Stimulated activated CD4-positive, alpha-beta T cell treated with anti-CD3 and anti-CD28 coated beads, Interleukin-15, amount 100 ng/mL, for 48 hours (primary cell): ENCODE measurements at places on chromosomes 16 and 17.

GRCh38 chr16:11236461-11237254, 19.3 kb downstream of the SOCS1 start:
- DNase-seq: no peak

GRCh38 chr17:75468291-75468754, 11.9 kb downstream of the TMEM94 start:
- no peak for DNase-seq

DNA sequence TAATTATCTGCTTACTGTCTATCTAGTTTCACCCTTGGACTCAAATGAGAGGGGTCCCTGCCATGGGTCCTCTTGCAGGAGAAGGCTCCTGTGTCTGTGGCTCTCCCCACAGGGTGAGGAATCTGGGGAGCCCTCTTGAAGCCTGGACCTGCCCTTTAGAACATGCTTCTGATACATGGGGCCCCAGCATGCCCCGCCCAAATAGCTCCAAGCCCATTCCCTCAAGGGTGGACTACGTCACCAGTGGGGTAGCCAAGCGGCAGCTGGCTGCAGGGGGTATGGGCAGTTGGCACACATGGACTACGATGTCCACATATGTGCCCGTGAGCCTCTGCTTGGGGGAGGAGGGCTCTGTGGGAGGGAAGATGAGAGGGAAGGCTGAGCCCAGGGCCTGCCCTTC, 39.3 kb downstream of the ARHGAP27 start:
- no peak for DNase-seq

DNA sequence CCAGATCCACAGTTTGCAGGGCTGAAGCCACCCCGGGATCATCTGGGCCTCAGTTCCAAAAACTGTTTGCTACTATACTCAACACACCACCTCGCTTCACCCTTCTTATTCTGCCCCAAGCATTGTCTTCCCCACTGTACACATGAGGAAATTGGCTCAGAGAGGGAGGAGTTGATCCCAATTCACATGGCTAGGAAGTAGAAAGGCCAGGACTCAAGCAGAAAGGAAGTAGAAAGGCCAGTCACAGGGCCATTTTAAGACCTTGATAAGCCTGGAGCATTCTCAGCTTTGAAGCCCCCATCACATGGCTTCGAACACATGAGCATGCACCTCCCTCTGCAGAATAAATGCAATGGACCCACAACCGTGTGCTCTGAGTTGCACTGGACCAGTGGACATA, 7.7 kb upstream of the PRSS22 start:
- DNase-seq: no peak

DNA sequence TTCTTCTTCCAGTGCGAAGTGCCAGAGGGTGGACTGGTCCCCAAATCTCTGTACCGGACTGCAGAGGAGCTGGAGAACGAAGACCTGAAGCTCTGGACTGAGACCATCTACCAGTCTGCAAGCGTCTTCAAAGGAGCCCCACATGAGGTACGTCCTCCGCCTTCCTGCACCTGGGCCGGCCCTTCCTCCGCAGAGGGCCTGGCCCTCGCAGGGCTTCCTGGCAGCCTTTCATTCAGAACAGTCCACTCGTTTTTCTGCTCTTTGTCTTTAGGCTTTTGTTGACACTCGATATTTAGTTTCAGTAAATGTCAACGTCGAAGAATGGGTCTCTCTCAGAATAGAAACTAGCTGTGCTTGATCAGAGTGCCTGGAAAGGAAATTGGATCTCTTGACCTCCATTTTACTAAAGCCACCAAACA, 68.6 kb downstream of the SEC14L1 start:
- DNase-seq: no peak

- no peak for DNase-seq
Observed at GRCh38 chr17:12318571-12319266, 298.0 kb downstream of the MAP2K4 start.

DNA sequence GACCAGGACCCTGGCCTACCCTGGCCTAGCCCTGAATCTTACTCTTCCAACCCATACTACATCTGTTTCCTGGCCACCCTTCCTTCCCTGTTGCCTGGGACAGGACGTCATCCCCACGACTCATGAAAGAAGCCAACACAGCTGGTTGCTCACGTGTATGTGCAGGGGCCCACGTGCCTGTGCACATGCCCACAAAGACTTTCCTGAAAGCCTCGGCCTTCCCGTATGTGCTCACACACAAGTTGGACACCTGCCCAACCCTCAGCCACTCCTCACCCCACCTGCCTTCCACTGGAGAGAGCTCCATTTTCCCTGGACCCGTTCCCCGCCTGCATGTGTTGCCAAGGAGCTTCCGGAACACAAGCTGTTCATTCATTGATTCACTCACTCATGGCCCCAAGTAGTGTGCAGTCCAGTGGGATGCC, 7.0 kb downstream of the PLXDC1 start:
- no peak for DNase-seq

GRCh38 chr17:76934561-76935320, 66.5 kb downstream of the MGAT5B start:
- no peak for DNase-seq

GRCh38 chr16:85055493-85056210, 28.1 kb downstream of the KIAA0513 start:
- peak; percentile 66 for DNase-seq
